Caco-2 (cell line): ENCODE measurements at places on chromosomes 3 and 15. TPM values are rescaled to one million over a fixed set of nuclear protein-coding genes. Genes with fewer than 3 reads are reported as not detected.
A peak's percentile ranks its signal among the peaks of the same experiment; 100 is the strongest.

GRCh38 chr3:3683261-3683660, 116.0 kb upstream of the LRRN1 start:
- no peak for DNase-seq

GRCh38 chr3:16181361-16181760, 6.9 kb downstream of the GALNT15 start:
- no peak for DNase-seq

The RPLP1 gene
- 1,587 and 1,689 TPM in 2 replicates for total RNA-seq

GRCh38 chr3:14565868-14566588, 25.9 kb upstream of the GRIP2 start:
- DNase-seq, result peak; percentile 47

- peak; percentile 0 for DNase-seq
Measured at GRCh38 chr3:39639344-39640236, 169.8 kb upstream of the MYRIP start.

- no peak for DNase-seq
Measured at GRCh38 chr3:32758375-32758753, 59.4 kb upstream of the TRIM71 start.

The CD200 gene
- total RNA-seq, result 0.45 and 0.51 TPM in 2 replicates

The IQCF5 gene
- not detected in 2 replicates for total RNA-seq

- DNase-seq, result no peak
Measured at GRCh38 chr3:183545708-183546107, 9.8 kb downstream of the KLHL6 start.

- DNase-seq, result peak; percentile 92
Measured at GRCh38 chr3:172140499-172141391, 101.4 kb downstream of the FNDC3B start.
